ENCODE measurements at places on chromosomes 12 and 14.

DNA sequence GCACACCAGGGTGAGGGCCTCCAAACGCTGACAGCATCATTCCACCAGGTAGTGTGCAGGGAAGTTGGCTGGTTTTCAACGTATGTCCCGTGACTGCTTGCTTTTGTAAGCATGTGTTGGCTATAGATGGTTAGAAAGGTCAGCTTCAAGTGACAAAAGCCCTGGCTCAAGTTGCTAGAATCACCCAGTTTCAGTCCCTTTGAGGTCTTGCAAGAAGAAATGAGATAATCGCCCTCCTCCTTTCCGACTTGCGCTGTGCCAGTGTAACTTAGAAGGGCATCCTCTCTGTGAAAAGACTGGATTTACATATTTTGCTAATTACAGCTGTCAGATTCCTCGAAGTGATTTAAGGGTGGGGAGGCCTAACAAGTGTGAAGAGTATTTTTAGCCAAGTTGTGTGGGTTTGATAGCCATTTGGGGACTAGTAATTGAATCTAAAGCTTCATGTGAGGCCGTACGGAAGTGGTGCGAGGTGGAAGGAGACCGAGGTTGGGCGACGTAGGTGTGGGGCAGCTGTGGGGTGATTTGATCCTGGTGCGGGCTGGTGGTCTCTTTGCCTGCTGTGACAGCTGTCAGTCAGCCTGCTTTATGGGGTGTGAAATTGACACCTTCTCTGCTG is 94.7 kb downstream of the CHST11 start:
- DNase-seq: no peak

- no peak for DNase-seq
These were observed 201.8 kb upstream of the RGS6 start for GRCh38 chr14:71730471-71730870.

DNA sequence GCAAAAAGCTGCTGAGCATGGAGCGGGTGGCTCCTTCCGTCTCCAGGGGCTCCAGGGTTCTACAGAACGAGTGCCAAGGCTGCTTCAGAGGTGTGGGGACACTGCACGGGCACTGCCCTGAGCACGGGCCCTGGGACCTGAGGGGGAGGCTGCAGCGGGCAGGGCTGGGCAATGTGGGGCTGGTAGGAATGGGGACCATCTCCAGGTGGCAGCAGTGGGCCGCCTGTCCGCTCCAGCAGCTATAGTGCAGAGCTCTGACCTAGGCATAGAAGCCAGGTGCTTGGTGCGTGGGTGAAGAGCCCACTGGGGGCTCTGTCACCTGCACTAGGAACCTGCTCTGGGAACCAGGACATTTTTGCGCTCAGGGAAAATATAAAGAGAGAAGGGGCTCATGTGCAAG is 22.3 kb downstream of the HDAC7 start:
- DNase-seq: no peak

GRCh38 chr12:100504804-100505203 is 31.1 kb downstream of the NR1H4 start:
- DNase-seq: no peak

DNA sequence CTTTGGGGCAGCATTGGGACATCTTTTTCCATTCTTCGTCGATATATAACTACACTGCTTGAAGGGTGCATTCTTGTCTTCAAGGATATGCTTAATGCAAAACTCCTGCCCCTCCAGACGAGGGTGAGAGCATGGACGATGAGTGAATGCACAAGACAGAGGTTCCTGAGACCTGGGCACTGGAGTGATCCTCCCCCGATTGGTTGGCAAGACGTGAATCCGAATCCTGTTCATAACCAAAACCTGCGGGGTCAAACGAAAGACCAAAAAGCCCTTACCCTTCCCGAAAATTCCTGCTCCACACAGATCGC is 684 bp downstream of the KANSL2 start:
- no peak for DNase-seq

- DNase-seq: no peak
These were observed 10.3 kb downstream of the GPRC5D start for GRCh38 chr12:12941450-12942350.

GRCh38 chr12:98373025-98373554 is 142.3 kb upstream of the TMPO start:
- DNase-seq: no peak

DNA sequence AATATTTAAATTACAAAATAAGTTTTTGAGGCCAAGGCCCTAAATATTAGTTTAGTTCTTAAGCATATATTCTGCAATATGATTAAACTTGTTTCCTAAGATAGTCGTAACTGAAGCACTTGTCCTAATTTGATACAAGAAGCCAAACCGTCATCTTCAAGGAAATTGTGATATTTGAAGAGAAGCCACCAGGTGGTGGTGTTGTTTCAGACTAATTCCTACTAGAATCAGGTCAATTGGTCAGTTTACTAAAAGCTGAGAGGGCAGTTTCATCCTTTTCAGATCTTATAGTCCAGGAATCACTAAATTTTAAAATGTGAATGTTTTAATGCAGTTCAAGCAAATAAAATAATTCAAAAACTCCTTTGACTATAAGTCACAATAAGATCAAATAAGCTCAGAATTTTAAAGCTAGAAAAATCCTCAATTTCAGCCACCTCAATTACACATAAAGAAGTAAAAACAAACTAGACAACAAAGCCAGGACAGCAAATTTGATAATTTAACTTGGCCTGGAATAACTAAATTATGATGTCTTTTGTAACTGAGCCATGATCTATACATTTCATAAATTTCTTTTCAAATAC is 7.1 kb upstream of the ARL1 start:
- DNase-seq: no peak

GRCh38 chr14:99245564-99246511 is 26.2 kb downstream of the BCL11B start:
- DNase-seq: no peak

DNA sequence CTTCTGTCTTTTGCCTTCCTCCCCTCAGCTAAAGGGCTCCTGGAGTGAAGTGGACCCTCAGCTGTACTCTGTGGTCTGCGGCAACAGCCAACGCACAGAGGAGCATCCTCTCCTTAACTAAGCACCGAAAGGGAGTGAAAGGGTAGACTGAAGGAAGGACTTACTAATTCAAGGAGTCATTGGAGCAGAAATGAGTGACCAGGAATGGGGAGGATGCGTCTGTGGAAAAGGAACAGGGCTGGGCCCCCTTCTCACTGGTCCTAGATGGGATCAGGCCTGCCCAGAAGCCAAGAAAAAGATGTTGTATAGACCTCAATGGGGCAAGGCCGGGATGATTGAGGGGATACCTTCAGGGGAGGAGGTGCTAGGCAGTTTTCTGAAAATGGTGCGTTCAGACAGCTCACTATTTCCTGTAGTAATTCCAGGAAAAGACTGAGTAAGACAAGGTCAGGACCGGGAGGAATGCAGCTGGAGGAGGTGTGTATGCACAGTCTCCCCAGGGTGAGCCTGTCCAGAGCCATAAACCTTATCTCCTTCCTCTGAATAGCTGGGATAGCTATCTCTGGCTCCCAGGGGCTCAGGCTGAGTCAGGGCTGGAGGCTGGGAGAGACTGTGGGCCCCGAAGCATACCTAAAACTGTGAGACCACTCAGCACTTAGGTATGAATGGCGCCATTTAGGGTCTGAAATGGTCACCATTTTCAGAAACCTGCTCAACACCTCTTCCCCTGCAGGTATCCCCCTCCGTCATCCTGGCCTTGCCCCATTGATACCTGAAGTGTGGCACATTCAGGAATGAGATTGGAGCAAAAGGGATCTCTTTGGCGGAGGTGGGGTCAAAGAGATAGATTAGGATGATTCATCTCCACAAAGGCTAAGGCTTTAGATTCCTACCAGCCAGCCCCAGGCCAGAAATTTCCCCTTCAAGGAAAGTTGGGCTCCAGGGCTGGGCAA is 20.2 kb upstream of the KRT8 start:
- DNase-seq: no peak

DNA sequence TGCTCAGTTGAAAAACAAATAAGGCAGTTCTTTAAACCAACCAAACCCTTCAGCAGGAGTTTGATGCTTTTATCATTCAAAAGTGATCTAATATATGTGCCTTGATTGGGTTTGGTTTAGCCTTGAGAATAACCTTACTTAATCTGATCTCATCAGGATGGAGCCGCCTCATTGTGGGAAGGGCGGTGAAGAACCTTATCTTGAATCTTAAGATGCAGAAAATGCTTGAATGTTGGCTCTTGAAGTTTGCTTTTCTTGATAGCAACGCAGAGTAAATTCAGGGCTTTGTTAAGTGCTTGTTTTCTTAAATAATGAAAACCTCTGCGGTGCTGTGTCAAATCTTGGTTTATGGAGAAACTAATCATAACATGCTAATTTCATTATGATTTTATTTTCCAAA is 138.2 kb downstream of the MON2 start:
- no peak for DNase-seq

- DNase-seq: no peak
These were observed 61.7 kb downstream of the EMP1 start for GRCh38 chr12:13258197-13258596.

- no peak for DNase-seq
These were observed 79.1 kb upstream of the HECTD1 start for GRCh38 chr14:31286456-31287293.

DNA sequence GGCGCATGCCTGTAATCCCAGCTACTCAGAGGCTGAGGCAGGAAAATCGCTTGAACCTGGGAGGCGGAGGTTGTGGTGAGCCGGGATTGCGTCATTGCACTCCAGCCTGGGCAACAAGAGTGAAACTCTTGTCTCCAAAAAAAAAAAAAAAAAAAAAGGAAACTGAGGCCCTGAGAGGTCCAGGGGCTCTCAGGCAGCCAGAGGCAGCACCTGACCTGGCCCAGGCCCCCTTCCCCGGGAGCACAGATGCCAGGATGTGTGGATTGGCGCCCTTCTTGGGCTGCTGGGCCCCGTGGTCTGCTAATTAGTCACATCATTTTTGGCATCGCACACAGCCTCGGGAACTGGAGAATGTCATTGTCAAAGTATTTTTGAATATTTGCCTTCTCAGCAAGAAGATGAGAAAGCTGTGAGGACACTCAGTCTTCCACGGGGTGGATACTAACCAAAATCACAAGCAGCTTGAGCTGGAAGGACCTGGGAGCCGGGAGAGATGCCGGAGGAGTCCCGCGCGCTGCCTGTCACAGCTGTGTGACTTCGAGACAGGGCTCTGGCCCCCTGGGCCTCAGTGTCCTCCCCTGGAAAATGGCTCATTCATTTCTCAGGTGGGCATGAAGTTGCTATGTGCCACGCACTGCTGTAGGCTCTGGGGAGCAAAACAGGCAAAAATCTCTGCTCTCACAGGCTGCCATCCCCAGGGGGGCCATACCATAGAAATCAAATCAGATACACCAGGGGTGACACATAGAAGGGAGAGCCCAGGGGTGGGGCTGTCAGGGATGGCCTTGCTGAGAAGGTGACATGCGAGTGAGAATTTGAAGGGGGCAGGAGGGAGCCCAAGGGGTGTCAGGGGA is 12.5 kb upstream of the RCOR1 start:
- DNase-seq: no peak

- no peak for DNase-seq
These were observed 649.0 kb upstream of the SEL1L start for GRCh38 chr14:82182646-82183045.

GRCh38 chr12:26496170-26496569 is 300.8 kb downstream of the SSPN start:
- no peak for DNase-seq

- DNase-seq: no peak
These were observed 60.4 kb upstream of the SEL1L start for GRCh38 chr14:81594012-81594411.

DNA sequence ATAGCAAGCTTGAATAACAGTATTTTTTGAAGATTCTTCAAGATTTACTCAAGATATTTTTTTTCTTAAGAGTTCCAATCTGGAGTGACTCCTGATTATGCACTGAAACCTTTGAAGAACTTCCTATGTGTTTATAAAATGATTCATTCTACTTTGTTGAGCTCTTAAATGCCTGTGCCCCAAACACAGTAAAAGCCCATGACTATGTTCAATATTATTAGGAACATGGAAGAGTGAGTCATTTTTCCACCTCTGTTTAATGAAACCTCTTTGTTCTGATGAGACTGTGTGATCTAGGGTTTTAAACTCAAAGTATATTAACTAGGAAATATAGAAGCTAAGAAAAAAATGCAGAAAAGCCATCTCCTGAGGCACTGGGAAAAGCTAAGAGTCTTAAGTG is 415.0 kb upstream of the FBXO33 start:
- DNase-seq: no peak

- DNase-seq: no peak
These were observed 41.8 kb upstream of the CLEC14A start for GRCh38 chr14:38297681-38298080.

DNA sequence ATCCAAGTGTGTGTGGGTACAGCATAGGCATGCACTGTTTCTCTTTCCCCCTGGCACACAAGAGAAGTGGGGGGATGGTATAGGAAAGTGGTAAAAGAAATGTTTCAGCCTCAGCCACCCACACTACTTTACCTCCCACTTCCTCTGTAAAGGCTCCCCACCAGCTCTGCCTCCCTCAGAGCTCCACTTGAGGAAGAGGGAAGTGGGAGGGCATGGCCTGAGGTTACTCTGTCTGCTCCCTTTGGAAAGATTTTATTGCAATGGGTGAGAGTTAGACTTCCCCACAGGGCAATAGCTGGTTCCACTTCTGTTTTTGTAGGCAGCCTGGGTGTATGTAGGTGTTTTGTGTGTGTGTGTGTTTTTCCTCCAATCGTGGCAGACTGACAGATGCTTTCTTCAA is 145.3 kb downstream of the SSPN start:
- no peak for DNase-seq

- no peak for DNase-seq
These were observed 95.5 kb downstream of the SLC6A15 start for GRCh38 chr12:84816916-84817695.

GRCh38 chr14:81682134-81682533 is 148.5 kb upstream of the SEL1L start:
- no peak for DNase-seq

- no peak for DNase-seq
These were observed 33.6 kb upstream of the METAP2 start for GRCh38 chr12:95440401-95440800.

GRCh38 chr14:103434868-103435442 is 49.7 kb downstream of the MARK3 start:
- DNase-seq: no peak

DNA sequence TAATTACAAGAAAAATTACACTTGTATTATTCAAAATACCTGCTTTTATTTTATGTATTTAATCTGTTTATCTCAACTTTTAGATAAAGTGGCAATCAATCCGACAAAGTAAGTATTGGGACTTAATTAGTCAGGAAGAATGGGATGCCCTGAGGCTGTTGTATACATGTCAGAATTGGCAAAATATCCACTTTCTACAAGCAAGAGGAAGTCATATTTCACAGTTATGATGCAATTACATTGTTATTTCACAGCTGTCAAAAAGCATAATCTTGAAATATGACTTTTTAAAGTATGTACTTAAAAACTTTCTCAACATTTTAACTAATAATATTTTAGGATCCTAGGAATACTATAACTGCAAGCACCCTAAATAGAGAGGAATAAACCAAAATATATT is 357.1 kb upstream of the MGAT4C start:
- no peak for DNase-seq

GRCh38 chr14:38618514-38618913 is 362.6 kb upstream of the CLEC14A start:
- no peak for DNase-seq

- no peak for DNase-seq
These were observed 99.2 kb downstream of the SCARB1 start for GRCh38 chr12:124764451-124764850.

All from stimulated activated CD8-positive, alpha-beta memory T cell treated with anti-CD3 and anti-CD28 coated beads, Interleukin-4, amount 100 ng/mL, for 1 hour (primary cell).